ENCODE measurements at places on chromosomes 5 and 9.

GRCh38 chr5:54742417-54742891 lies 224.9 kb downstream of the SNX18 start:
- peak; percentile 69 for DNase-seq

GRCh38 chr9:116090030-116090770 lies 63.4 kb upstream of the PAPPA start:
- peak; percentile 53 for DNase-seq

DNA sequence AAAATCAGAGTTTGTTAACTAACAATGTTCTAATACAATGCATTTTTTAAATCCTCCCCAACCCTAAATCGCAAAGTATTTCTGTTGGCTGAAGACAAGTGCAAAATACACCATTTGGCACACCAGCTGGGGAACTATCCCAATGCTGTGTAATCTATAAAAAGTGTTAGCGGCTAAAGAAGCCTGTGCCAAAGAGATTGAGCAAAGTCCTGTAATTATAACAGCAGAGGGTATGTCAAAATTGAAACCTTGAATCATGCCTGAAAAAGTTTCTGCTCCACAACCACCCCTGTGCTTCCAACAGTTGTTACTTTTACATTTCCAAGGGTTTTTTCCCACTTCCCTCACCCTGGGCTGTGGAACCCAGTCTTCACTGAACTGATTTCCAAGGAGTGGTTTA lies 83.1 kb upstream of the PLPP6 start:
- DNase-seq: no peak

DNA sequence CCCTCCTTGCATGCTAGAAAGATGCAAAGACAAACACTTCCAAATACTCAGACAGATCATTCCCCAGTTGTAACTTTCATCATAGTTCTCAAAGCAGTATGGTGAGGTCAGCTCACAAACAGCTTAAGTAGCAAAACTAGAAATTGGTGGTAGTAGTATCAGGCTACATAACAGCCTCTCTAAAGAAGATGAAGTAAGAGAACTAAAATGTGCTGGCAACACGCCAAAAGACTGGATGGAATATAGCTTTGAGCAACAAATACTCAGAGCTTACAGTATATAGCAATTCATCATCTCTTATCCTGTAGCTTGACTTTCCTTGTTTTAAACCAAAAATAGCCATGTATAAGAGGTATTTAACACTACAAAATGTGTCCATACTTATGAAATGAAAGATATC lies 7.5 kb downstream of the PFDN1 start:
- DNase-seq: peak; percentile 99

DNA sequence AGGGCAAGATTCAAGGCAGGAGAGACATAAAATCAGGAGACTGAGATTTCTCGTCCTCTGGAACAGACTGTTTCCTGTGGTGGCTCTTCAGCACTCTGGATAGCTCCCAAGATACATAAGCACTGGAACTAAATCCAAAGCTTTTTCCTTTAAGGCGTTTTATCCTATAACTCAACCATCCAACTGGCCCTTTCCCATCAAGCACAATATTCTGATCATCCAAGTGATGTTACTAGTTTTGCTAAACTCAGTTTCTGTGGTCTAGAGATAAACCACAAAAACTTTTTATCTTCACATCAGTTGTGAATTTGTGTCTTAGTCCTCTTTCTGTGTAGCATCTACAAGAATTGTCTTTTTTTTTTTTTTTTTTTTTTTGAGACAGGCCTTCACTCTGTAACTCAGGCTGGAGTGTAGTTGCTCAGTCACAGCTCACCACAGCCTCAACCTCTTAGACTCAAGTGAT lies 299.4 kb downstream of the COX7C start:
- peak; percentile 49 for DNase-seq

DNA sequence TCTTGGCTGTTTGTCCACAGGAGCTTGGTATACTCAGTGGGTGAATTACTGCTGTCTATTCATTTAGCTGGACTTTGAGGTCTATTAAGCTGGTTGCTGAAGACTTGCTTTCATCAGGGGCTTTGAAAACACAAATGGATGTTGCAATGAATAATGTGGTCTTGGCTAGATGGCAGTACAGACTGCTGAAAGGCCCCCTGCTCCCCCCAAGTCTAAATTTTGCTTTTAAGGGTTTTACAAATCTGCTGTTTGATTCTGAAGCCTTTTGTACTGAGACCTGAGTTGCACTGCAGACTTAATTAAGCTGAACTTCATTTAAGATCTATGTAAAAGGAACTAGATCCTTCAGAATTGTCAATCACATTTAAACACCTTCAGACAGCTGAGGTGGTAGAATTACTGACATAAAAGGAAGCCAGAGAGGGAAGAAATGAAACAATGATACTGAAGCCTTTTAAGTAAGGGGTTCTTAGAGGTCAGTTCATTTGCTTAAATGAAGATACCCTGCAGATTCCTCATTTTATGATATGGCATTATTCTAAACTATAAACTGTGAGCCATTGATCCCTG lies 37.3 kb downstream of the KCTD16 start:
- DNase-seq: no peak

- no peak for DNase-seq
These were observed 672 bp upstream of the KCNT1 start for GRCh38 chr9:135701067-135701958.

DNA sequence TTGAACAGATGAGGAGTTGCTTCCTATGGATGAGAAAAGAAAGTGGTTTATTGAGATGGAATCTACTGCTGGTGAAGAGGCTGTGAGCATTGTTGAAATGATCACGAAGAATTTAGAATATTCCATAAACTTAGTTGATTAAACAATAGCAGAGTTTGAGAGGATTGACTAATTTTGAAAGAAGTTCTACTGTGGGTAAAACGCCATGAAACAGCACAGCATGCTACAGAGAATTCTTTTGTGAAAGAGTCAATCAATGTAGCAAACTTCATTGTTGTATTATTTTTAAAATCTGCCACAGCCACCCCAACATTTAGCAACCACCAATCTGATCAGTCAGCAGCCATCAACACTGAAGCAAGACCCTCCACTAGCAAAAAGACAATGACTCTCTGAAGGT lies 309.1 kb downstream of the SPOCK1 start:
- no peak for DNase-seq
